ENCODE measurements at places on chromosomes 6 and 20. TPM values are rescaled to one million over a fixed set of nuclear protein-coding genes. Genes with fewer than 3 reads are reported as not detected.

Gene PCIF1
- 52.3 TPM for total RNA-seq

Gene ADAM33
- not detected for total RNA-seq

Gene ADGRB3
- total RNA-seq: 0.33 TPM

Gene GSTA3
- total RNA-seq: not detected

Gene BNIP5
- not detected for total RNA-seq

Gene MRAP2
- not detected for total RNA-seq

Gene MDFI
- not detected for total RNA-seq

Gene BHLHE23
- total RNA-seq: not detected

Gene TMEM151B
- total RNA-seq: 0.06 TPM

Gene FUCA2
- 20.2 TPM for total RNA-seq
